Activated naive CD8-positive, alpha-beta T cell treated with anti-CD3 and anti-CD28 coated beads, Interleukin-2, amount 50 U/mL, for 16 hours (primary cell): ENCODE measurements at places on chromosomes 1 and 21.

- DNase-seq: no peak
Observed at GRCh38 chr1:176243746-176244145, 36.7 kb upstream of the COP1 start.

DNA sequence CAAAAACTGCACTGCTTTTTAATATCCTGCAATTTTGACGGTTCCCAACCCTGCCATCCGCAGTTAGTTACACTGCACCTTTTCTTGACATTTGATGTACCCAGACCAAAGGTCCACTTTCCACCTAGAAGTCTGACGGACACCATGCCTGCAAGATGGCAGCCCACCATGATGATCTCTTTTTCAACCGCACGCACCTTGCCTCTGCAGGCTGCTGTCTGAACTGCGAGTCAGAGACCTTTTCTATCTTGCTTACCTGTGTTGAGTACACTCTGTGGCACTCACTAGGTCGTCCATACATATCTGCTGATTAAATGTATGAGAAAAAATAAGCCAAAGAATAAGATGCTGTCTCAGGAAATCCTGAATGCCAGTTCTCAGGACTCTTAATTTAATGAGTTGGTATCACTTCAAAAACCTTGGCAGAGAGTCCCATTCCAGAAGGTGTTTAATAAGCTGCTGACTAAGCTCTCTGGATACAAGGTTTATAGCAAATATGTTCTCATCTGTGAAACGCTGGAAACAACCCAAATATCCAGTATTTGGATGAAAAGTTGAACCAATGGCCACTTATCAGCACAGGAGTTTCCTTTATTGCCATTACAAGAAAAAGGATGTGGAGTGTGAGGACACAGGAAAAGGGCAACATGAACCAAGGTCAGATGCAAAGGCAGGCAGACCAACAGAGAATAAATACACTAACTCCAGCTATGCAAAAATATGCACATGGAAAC, 37.9 kb downstream of the GNG12 start:
- DNase-seq: no peak

GRCh38 chr1:5959667-5960230, 32.5 kb downstream of the NPHP4 start:
- DNase-seq: no peak

- DNase-seq: no peak
Observed at GRCh38 chr1:8006037-8006963, 19.8 kb downstream of the ERRFI1 start.

GRCh38 chr1:233704170-233704897, 90.4 kb downstream of the KCNK1 start:
- no peak for DNase-seq

DNA sequence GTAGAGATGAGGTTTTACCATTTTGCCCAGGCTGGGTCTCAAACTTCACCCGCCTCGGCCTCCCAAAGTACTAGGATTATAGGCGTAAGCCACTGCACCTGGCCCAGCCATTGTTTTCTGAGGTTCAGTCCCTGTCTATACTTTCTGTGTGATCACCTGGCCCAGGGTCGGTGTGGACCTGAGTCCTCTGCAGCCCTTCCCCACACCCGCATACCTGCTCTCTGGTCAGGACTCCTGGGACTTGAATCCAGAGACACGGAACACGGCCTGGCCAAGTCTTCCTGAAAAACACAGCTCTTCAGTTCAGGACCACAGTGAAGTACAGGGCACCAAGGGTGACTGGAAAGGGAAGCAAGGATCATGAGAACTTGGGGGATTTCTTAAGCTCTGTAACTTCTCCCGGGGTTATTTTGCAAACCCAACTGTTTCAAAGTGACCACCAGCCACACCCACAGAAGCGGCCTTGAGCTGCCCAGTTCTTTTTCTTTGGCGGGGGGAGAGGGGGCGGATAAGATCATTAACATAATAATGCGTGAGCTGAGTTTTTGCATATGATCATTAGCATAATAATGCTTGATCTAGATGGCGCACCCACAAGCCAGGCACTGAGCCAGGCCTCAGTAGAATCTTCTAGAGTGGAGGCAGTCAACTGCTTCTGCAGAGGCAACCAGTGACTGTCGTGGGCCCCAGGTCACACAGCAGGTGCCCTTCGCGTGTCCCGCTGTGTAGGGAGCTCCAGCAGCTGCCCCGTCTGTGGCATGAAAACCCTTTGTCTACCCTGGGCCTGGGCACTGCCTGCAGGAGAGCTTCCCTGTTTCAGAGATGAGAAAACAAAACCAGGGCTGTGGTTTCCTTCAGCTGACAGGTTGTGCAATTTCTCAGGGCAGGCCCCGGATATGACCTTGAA, 1.7 kb upstream of the NADK start:
- DNase-seq: no peak

GRCh38 chr1:50279622-50280330, 143.5 kb downstream of the DMRTA2 start:
- no peak for DNase-seq

- DNase-seq: no peak
Observed at GRCh38 chr21:42682661-42683210, 29.3 kb downstream of the PDE9A start.

DNA sequence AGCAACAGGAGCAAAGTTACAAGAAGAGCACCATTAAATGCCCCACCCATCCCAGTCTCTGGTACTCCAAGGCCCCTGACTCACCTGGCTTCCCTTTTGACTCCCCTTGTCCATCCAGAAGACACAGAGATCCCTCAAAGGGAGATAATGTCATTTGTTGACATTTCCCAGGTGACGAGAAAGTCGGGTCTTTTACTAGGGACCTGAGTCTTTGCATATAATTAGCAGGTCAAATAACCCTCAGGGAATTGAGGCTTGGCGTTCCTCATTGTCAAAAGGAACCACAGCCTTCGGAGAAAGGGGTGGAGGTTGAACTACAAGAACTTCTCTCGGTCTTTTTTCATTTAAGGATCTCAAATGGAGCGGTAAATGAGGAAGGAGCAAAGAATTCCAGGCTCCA, 133.2 kb downstream of the PROX1 start:
- no peak for DNase-seq

- DNase-seq: no peak
Observed at GRCh38 chr1:161244888-161245287, 6.9 kb upstream of the NR1I3 start.

DNA sequence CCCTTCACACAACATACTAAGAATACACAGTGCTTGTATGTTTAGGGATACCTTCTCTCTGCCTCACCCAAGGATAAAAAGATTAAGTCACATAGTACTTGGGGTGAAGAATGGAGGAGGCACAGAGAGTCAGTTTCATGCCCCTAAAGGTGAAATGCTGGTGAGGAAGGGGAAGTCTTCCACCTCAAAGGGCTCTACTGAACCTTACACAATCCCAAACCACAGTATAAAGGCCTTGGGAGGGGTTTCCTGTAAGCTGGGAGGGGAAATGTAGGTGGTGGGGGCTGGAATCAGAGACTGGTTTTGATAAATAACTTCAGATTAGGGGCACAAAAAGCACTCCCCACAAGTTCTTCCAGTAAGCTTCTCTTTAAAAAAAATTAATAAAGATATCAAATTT, 3.5 kb downstream of the MINDY1 start:
- no peak for DNase-seq

DNA sequence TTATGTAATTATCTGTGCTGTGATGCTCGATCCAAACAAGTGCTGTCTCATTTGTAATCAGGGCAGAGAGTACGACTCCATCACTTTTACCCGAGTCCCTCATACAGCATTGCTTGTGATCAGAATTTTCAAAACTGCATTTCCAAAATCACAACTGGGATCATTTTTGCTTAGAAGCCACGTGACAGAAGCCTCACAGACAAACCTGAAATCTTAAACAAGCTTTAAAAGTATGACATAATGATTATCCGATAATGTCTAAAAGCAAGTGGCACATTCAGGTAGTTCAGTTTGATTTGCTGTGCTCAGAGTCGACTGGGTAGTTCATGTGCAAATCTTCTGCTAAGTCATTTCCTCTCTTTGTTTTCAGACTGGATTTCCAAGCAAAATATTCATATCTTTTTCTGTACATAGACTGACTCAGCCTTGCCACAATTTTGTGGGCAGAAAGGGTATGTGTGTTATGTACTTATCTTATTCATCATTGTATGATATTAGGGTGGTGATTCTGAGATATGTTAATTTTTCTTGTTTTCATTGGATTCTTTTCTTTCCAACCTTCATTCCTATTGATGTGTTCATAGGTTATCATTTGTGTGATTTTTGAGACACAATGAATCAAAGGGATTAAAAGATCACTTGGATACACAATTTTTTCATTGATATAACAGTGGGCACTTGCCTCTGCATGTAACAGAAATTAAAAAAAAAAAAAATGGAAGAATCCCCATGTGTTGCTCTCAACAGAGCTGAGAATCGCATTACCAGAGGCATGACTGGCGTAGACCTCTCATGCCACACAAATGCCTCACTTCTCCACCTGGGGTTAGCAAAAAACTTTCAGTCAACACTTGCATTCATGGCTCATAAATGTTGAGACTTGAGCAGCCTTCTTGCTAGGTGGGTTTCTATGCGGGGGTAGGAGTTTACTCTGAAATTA, 355.7 kb downstream of the LTN1 start:
- no peak for DNase-seq

DNA sequence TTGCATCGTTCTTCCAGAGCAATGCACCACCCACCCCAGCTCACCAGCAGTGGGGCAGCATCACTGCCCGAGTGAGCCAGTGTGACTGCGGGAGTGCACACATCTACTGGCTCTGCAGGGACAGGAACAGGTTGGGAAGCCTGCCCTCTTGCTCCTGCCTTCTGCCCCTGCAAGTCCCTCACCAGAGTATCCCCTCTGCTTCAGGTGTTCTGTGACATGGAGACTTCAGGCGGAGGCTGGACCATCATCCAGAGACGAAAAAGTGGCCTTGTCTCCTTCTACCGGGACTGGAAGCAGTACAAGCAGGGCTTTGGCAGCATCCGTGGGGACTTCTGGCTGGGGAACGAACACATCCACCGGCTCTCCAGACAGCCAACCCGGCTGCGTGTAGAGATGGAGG, 4.2 kb downstream of the ANGPTL7 start:
- DNase-seq: no peak

- no peak for DNase-seq
Observed at GRCh38 chr1:34276606-34277005, 99.9 kb downstream of the C1orf94 start.

DNA sequence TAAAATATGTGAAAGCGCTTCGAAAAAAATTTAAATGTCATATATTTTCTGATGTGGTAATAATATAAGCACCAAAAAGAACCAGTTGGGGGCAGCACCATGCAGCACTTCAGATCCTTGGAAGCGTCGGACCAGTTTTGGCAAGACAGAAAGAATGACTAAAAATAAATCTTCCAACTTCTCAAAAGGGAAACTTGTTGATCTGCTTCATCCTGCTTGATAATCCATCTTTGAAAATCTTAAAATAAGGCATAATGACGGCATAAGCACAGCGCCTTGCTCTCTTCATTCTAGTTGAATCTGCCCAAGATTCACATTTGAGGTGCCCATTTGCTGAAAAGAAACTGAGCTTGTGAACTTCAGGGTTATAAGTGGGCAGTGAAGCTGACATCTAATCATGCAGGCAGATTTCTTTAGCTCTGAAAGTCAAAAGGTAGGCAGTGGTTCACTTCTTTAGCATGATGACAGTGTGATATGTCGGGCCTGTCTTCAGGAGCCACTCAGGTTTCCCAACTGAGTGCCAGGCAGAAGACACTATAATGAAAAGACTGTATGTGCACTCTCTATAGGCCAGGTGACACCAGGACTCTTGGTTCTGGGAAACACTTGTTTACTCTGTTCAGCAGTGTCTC, 19.8 kb upstream of the MUTYH start:
- DNase-seq: peak; percentile 21

DNA sequence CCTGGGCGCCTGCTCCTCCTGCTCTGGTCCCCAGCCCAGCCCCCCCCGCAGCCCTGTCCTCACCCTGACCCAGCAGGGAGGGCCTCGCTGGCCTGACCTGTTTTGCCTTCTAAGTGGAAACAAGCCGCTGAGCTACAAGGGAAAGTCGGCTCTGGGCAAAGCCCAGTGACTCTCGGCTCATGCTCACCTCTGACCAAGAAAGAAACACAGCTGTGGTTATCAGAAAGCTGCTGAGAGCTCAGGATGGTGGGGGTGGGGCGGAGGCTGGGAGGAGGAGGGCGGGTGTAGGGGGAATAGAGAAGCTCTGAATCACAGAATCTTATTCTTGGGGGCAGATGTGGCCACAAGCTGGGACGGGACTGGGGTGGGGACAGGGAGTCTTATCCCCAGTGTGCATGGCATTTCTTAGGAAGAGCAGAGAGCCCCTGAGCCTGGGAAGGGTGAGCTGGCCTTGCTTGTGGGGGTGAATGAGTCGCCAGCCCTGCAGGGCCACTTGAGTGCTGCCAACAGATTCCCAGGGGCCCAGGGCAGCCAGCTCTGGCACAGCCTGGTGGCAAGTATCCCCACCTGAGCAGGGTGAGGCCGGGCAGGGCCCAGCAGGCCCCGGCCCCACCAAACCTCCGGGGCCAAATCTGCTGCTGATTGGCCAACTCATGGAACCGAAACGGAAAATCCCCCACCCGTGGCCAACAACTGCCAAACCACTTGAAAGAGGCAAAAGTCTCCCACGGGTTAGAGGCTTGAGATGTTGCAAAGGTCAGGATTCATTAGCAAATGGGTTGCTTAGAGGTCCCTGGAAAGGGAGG, 120.6 kb downstream of the SPSB1 start:
- peak; percentile 28 for DNase-seq
